ENCODE measurements at places on chromosomes 12 and 14.

DNA sequence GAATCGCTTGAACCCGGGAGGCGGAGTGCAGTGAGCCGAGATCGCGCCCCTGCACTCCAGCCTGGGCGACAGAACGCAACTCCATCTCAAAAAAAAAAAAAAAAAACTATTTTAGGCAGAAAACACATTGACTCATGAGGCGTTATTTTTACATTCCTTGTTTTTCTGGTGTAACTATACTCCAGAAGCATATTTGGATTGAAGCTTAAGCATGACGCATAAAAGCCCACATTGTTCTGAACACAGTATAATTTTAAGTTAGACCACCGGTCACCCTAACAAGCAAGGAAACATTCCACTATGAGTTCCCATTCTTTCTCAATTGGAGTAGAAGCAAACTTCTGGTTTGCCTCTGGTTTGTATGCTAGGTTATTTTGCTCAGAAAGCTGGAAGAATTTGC lies 173.0 kb downstream of the MYRFL start:
- no peak for DNase-seq

GRCh38 chr12:62021808-62022207 lies 238.4 kb upstream of the USP15 start:
- DNase-seq = peak; percentile 13

- no peak for DNase-seq
Measured at GRCh38 chr12:16282978-16283377, 5.5 kb upstream of the SLC15A5 start.

DNA sequence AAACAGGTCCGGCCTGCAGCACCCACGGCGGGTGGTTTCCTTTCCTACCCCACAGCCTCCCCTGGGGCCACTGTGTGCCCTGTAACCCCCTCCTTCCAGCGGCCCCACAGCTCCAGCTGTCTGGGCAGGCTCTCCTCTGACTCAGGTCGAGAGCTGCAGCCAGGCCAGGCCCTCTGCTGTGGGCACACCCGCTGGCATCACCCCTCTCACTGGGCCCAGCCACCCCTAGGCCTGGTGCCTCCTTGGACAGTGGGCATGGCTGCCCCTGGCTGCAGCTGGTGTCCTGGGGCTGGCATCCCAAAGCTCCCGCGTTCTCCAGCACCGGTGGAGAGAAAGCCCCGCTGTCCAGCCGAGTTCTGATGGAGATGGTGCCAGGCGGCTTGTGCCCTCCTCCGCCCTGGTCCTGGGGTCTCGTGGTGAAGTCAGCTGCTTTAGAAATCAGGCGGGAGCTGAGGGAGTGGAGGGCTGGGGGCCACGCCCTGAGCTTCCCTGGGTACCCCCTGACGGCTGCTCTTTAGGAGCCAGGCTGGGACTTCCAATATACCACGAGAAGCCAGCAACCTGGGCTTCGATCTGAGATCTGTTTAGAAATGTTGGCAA lies 114.9 kb downstream of the KIF26A start:
- no peak for DNase-seq

DNA sequence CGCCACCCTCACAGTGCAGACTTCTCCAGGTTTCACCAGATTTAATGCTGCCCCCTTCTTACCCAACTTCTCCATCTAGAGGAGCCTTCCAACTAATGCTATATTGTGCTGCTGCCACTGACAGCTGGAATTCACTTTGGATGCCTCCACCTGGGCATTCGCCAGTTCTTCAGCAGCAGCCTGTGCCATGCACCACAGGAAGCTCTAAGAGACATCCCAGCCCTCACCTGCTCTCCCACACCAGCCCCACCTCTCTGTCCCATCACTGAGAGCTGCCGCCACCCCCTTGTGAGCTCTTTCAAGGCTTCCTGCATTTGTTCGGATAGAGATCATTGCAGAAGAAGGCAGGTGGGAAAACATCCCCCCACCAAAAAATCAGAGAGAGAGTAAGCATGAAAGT lies 4.6 kb upstream of the KRT2 start:
- no peak for DNase-seq

- no peak for DNase-seq
Measured at GRCh38 chr12:48061938-48062719, 43.8 kb downstream of the SENP1 start.

All from Daoy (cell line).